CD4-positive, alpha-beta T cell treated with Interleukin-10 for 1 hour (primary cell): ENCODE measurements at places on chromosomes 4 and X.

DNA sequence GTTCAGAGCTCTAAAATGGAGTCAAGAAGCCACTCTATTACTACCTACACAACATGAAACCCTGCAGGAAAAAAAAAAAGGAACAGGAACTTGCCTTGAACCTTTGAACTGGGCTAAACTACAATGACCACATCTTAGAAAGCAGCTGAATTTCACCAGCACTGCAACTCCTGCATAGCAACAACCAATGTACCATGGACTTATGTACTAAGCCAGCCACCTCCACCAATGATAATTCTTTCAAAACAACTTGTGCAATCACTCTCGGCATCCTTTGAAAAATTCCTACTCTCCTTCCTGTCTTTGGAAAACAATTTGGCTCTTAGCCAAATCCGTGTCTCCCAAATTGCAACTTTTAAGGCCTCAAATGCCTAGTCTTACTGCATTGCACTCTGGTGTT is 26.8 kb upstream of the FMR1 start:
- DNase-seq: no peak

GRCh38 chr4:172654457-172654856 is 514.2 kb upstream of the GALNT7 start:
- no peak for DNase-seq

GRCh38 chr4:82643994-82644733 is 82.4 kb upstream of the TMEM150C start:
- no peak for DNase-seq

GRCh38 chrX:130851569-130851968 is 51.4 kb downstream of the ENOX2 start:
- no peak for DNase-seq

DNA sequence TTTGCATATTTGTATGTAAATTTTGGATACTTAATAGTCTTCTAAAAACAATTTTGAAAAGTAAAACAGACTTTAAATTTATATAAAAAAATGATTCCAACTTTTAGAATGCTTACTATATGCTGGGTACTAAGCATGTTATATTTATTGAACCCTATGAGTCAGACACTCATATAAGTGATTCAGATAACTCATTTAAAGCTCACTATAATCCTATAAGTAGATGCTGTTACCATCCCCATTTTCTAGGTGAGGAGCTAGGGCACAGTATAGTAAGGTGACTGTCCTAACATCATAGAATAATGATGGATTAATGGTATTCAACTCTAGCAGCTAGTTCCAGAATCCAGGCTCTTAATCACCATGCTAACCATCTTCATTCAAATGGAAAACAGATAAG is 877.0 kb upstream of the GRID2 start:
- no peak for DNase-seq

GRCh38 chrX:1533058-1533457 is 3.9 kb downstream of the P2RY8 start:
- no peak for DNase-seq

DNA sequence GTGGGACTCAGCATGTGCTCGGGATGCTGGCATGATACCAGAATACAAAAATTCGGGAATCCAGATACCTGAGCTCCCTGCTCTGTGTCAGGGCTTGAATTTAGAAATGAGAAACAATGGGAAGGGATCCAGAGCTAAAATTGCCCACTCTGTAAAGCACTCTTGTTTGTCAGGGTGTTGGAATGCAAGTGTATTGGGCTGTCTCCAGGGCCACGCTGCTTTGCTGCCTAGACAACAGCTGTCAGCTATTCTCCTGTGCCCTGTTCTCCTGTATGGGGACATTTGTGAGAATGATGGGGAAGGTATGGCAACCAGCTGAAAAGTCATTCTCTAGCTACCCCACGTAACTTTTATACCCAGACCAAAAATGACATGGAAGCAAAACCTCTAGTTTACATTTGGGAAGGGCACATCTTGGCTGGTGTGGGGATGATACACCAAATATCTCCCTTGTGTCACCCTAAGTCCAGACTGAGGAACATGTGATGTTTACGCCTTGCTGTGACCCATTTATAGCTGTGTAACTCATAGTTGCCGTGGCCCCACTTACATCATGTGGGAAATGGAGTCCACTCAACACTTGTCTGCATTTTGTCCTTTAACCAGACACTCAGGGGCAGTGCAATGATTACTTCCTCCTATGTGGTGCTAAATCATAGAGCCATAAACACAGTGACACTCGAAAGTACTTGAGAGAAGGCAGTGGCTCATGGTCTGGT is 46.6 kb downstream of the SMPX start:
- no peak for DNase-seq

DNA sequence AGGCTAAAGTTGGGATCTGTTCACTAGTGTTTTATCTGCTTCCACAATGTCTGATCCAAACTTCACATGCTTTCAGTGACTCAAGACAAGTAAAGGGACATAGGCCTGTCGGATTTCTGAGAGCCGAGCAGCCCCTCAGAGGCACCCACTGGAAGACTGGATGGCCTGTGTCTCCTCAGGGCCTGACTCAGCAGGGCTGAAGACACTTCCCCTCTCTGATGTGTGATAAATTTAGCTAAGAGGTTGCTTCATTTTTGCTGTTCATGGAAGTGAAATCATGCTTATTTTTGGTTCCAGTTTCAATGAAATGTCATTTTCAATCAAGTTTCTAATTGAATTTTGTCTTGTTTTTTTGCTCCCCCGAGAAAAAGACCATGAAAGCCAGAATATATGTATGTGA is 93.7 kb downstream of the MXRA5 start:
- DNase-seq: no peak

DNA sequence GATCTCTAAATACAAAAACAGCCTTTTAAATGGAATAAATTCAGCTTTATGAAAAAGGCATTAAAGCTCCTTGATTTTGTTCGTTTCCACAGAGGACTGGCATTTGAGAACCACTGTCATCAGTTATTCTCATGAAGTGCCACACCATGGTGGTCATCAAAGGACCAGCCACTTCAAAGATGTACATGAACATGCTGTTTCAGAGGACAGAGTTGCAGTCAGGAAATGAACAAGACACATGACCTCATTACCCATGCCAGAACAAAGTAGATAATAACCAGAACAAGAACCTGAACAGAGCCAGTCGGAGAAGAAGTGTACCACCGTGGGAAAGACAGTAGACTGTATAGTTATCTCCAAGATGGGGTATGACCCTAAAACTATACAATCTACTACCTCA is 122.7 kb upstream of the HSD17B10 start:
- DNase-seq: no peak

- DNase-seq: no peak
Observed at GRCh38 chr4:139568206-139568955, 12.4 kb upstream of the SETD7 start.

GRCh38 chr4:34094114-34094513 is 2150.2 kb downstream of the ARAP2 start:
- no peak for DNase-seq

- no peak for DNase-seq
Observed at GRCh38 chrX:152588206-152588605, 49.5 kb upstream of the GABRQ start.

- DNase-seq: no peak
Observed at GRCh38 chrX:53086464-53086863, 4.3 kb downstream of the TSPYL2 start.

- no peak for DNase-seq
Observed at GRCh38 chrX:1484638-1485019, 31.9 kb upstream of the ASMTL start.
